ENCODE measurements at places on chromosomes 5 and 9.
A peak's percentile ranks its signal among the peaks of the same experiment; 100 is the strongest.

DNA sequence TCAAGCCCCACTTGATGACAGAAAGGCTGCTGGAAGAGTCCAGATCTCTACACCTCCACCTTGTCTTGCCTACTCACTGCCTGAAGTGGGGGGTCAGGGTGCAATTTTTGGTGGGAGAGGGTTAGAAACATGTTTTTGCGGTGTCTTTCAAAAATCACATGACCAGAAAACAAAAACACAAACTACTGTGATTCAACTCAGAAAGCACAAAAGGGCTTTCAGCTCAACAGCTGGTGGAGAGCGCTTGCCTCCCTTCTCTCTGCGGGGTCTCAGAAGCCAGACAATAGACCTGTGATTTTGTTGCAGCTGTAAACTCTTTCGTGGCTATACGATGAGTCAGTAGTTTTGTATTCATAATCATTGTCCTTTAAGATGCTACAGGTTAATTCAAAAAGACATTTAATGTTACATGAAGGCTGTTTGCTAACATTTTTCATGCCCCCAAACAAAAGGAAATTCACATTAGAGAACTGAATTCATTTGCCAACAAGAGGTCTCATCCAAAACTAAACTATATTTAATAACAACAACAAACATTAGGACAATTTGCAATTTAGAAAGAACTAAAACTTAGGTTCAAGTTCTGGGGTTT, 172.6 kb upstream of the RAI14 start:
- DNase-seq = no peak

GRCh38 chr9:129929496-129930125, 94.4 kb downstream of the USP20 start:
- no peak for DNase-seq

GRCh38 chr5:122846051-122846550, 688 bp downstream of the SNX24 start:
- no peak for DNase-seq

DNA sequence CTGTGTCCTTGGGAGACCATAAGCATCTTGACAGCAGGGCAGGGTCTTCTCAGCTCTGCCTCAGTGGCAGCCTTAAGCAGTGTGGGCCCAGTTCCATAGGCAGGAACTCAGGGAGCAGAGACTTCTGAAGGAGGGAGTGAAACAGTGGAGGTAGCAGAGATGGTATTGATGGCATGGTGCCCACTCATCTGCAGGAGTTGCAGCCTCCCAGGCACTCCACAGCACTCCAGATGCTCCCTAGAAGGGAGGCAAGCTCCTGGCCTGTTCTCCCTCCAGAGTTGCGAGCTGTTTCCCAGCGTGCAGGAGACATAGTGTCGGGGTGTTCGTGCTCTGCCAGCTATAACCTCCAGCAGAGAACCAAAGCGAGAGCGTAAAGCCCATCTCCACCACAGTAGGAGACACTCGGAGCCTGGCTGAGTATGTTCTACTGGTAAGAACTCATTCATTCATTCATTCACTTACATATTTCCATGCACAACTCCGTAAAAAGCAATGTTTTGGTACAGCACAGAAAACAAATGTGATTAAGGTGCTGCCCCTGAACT, 31.4 kb upstream of the UNC5A start:
- DNase-seq = no peak

DNA sequence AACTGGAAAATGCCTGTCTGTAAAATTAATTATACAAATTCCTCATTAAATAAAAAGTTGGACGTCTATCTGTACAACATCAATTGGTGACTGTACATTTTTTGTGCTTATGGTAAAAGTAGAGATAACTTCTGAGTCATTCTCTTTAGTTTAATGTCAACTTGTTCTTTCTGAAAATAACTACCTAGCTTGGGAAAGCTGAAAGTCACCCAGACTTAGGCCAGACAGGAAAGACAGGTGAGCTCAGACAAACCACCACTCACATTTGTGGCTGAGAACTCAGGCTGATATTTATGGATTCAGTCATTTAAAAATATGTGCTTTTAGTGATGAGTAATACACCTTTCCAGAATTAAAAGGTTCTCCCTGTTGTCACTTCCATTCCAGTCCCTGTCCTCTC, 31.9 kb upstream of the ENTREP1 start:
- DNase-seq = no peak

GRCh38 chr9:101242651-101243050, 142.2 kb downstream of the BAAT start:
- no peak for DNase-seq

DNA sequence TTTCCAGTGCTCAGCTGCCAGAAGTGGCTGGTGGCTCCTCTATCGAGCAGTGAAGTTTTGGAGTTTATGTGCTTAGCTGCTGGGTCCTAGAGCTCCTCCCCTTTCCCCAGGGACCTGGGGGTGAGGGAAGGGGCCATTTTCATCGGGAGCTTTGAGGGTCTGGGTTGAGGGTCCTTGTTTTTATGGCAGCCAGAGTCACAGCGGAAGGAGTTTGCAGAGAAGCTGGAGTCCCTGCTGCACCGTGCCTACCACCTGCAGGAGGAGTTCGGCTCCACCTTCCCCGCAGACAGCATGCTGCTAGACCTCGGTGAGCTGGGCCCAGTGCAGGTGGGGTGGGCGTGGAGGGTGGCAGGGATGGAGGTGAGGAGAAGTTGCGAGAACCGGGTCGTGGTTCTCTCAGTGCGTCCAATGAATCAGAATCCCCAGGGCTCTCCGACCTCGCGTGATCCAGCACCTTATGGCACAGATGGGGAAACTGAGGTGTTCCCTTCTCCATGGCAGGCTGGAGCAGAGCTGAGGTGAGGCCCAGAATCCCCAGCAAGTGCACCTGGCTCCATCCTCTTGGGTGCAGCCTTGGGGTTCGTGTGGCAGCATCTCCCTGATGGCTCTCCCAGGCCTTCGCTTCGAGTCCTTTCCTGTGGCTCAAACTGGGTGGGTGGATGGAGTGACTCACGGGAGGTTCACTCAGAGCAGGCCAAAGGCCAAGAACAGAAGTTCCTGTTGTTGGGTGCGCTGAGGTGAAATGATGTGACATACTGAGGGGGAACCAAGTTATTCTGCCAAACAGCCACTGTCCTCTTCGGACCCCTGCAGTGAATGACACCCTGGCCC, 21.7 kb upstream of the DOLPP1 start:
- DNase-seq = no peak

DNA sequence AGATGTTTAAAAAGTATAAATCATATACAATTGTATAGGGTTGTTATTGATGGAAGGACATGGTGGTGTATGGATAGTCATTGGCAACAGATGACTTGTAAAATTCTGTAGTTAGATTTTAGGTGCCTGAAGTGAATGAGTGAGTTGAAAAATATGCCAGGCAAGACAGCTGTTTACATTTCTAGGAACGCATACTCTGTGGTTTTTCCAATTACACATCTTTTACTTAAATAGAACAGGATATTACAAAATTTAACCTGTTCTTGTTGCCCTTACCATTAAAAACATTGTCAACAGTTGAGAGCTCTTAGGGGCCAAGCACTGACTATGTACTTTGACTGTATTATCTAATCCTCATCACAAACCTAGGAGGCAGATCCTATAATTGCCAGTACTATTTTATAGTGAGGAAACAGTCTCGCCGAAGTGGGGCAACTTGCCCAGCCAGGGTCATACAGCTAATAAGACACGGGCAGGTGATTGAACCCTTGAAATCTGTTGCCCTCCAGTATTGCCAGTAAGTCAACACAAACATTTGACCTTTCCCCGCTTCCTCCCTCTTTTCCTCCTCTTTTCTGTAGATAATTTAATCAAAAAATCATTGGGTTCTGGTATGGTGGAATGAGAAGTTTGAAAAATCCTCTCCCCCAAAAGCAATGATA, 88.6 kb downstream of the MACROH2A1 start:
- no peak for DNase-seq

GRCh38 chr9:9002826-9003583, 1203.4 kb upstream of the DMAC1 start:
- no peak for DNase-seq

- no peak for DNase-seq
Observed at GRCh38 chr5:142979636-142980035, 209.5 kb downstream of the ARHGAP26 start.

DNA sequence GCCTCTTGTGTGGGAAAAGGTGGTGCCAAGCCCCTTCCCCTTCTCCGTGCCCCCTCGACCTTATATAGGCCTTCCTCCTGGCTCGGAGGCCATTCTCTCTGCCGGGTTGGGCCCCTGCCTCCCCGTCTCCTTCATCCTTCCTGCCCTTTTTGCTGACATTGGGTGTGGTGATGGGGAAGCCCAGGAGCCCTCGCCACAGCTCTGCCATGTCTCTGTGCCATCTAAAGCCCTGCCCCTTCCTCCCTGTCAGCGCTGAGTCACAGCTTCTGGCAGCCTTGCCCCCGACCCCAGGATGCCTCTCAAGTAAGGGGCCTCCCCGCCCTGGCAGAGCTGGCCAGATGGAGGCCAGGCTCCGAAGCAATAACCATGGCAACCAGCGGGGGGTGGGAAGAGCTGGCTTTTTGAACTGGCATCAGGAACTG, 30.4 kb downstream of the JADE2 start:
- DNase-seq = peak; percentile 88

DNA sequence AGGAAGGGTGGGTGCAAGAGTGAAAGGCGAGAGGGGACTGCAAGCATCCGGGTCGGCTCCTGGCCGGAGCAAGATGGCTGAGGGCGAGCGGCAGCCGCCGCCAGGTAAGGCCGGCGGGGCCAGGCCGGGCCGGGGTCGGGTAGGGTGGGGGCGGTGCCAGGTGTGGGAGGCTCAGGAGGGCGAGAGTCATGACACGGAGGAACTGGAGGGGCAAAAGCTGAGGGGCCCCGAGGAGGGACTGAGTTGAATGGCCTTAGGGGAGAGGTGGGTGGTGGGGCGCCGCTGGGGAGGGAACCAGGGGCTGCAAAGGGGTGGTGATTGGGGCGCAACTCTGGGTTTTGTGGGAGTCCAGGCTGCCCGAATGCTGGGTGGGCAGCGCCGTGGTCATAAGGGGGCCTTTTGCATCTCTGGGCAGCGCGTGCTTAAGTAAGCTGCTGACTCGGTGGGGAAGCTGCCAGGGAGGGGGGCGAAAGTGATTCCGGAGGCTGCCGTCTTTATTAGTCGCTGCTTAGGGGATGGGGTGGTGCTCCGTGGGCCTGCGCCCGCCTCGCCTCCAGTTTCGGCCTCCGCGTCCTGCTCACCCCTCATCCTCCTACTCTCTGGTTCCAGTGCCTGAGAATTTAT, 425 bp downstream of the PTPA start:
- DNase-seq = no peak

DNA sequence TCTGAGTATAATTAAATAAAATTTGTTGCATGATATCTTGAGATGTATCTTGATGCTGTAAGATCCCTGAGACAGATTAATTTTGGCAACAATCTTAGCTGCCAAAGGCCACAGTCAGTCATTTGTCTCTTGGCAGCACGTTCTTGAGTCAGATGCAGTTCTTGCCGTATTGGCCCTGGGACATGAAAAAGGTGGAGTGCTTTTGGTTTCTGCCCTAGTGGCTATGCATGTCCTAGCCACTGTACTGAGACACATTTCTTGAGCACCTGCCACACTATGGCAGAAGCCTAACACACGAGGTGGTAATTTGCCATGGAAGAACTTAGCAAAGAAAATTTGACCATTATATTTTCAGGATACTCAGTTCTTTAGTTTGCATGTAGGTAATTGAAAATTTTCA, 45.0 kb upstream of the PHF2 start:
- DNase-seq = no peak

- DNase-seq = no peak
Observed at GRCh38 chr5:124772457-124773200, 26.2 kb upstream of the ZNF608 start.

GRCh38 chr9:104743376-104743985, 4.0 kb upstream of the NIPSNAP3A start:
- no peak for DNase-seq

GRCh38 chr9:118418887-118419565, 714.8 kb downstream of the TLR4 start:
- no peak for DNase-seq

DNA sequence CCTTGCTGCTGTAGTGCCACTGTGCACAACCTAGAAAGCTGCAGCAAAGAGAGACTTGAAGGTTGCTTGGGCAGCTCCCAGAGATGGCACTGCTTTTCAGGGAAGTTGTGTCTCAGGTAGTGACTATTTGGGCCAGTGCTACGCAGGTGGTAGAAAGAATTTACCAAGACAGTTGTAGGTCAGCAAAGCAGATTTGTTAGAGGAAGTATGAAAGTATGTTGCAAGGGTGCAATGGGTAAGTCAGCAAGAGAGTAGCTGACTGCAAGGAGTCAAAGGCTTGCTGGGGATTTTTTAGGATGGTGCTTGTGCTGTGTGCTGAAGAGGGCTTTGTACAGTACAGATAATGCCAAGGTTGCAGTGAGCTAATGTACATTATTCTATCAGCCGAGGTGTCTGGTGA, 33.5 kb upstream of the SPARC start:
- DNase-seq = no peak

DNA sequence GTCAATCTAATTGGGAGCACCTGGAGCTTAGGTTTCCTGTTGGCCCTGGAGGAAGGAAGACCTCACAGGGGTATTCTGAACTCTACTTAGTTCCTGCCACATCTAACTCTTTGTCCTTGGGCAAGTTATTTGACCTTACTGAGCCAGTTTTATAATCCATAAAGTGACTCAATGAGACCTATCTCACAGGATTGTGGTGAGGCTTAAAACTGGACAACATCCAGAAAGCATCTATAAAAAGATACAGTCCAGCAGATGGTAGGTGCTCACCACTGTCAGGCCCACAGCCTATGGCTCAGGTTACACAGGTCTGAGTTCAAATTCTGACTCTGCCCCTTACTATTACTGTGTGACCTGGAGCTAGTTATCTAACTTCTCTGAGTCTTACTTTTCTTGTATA, 23.3 kb downstream of the KCNV2 start:
- no peak for DNase-seq

DNA sequence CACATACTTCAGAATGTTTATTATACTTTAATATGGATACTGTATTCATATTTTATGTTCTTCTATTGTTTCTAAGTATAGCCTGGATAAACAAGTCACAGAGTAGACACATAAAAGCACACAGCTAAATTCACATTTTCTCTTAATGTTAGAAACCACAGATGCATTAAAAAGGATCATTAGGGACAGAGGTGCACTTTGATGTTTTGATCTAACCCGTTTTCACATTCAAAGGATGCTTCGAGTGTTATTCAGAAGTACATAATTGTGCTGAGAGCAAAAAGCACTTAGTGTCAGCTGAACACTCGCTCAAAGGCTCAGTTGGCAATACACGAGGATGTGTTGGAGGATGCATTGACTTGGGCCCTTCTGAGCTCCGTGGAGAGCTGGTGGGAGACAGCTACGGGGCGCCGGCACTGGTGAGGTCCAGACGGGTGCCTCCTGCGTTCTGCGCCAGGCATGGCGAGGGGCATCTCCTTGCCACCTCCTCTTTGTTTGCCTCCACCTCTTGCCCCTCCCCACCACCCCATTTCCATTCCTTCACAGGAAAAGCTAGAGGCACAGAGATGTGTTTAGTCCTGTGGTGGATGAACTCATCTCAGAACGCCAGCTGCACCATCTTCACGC, 35.5 kb downstream of the MED10 start:
- DNase-seq = no peak

- DNase-seq = no peak
Observed at GRCh38 chr9:113958556-113958955, 82.4 kb downstream of the ZNF618 start.

Data from T-helper 17 cell (primary cell).